Islet precursor cell (in vitro differentiated cells): ENCODE measurements at places on chromosomes 4 and X.

GRCh38 chr4:85477534-85477933 is 2.6 kb downstream of the ARHGAP24 start:
- DNase-seq = no peak

GRCh38 chrX:107429090-107429489 is 20.4 kb upstream of the FRMPD3 start:
- no peak for DNase-seq

DNA sequence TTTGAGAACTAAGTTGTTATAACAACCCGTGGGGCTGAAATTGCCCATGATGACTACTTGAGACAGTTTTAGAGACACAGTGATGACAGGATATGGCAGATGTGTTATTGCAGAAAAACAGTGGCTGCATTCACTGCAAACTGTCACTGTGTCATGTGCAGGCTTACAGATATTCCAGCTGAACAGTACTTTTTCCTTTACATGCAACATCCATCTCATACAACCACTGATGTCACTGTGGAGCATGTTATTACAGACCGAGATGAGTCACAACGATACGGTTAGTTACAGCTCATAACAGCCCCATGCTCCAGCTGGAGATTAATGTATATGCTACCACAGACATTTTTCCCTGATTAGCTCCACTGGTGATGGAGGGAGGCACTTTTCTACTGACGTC is 207.4 kb downstream of the TMA16 start:
- no peak for DNase-seq

DNA sequence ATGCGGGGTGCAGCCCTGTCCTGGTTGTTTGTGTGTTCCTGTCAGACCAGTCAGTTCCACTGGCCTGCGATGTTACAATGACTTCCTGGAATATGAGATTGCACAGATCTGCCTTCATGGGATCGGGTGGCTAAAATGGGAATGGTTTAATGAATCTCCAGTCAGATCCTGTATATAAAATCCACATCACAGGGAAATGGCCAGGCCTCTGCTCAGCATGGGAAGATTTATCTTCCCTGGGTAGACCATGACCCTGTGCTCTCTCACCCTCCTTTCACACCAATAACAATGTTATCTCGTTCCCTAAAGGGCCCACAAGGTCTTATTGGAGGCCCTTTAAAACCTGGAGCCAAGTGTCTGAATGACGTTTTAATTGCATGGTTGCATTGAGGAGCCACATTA is 307.4 kb downstream of the RAB28 start:
- DNase-seq = no peak

- DNase-seq = no peak
Measured at GRCh38 chrX:13304052-13304451, 15.8 kb downstream of the ATXN3L start.
